Activated naive CD8-positive, alpha-beta T cell treated with anti-CD3 and anti-CD28 coated beads for 36 hours (primary cell): ENCODE measurements at places on chromosomes 6 and 20. TPM values are rescaled to one million over a fixed set of nuclear protein-coding genes. Genes with fewer than 3 reads are reported as not detected.

GRCh38 chr6:38577492-38577891 is 62.2 kb downstream of the BTBD9 start:
- no peak for DNase-seq

The PLTP gene
- total RNA-seq = 6.2 TPM

DNA sequence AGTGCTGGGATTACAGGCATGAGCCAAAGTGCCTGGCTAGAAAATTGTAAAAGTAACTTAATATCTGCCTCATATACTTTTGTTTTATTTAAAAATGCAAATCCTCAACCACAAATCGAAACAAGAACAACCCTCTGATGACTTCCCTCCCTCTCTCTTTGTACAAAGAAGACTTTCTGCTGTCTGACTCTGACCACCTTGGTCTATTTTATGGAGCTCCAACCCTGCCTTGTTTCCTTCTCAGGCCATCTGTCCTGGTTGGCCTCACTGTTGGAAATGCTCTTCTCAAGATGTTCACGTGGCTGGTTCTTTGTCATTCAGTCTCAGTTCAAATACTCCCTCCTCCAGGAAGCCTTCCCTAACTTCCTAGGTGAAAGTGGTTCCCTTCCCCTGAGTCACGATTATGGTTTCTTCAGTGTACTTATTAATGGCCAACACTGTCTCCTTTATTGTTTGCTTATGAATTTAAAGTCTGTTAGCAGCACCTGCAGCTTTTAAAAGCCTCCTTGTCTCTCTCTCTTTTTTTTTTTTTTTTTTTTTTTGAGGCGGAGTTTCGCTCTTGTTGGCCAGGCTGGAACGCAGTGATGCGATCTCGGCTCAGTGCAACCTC is 151.5 kb upstream of the SALL4 start:
- no peak for DNase-seq

DNA sequence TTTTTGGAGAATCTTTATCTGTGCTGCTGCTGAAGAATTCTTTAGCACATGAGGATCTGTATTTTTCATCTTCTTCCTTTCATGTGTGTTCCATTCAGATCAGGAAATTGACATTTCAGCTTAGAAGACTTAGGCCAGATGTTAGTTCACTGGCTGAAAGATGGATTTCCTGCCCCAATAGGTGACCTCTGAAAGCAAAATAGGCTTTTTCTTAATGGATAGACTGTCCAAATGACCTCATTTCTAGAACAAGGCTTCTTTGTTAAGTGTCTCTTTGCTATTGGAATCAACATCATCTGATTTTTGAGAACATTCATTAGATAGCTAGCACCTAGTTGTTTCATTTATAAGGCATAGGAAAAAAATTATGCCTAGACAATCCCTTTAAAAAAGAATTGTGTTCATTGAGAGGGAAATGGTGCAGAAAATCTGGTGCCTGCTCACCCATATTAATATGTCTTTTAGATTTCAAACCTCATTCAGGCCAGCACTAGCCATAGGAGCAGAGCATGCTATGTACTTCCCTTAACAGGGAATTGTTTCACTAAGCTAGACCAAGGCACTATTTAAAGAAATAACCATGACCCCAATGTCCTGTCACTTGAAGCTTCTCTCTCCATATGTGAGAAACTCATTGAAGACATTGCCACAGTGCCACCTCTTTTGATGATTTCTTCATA is 13.6 kb upstream of the SASH1 start:
- no peak for DNase-seq

- DNase-seq = no peak
Observed at GRCh38 chr6:111692327-111693164, 86.9 kb upstream of the TRAF3IP2 start.

GRCh38 chr6:142845624-142846458 is 99.1 kb downstream of the HIVEP2 start:
- peak; percentile 46 for DNase-seq

The ARMC2 gene
- total RNA-seq = 3.5 TPM

The REM1 gene
- total RNA-seq = not detected
